ENCODE measurements at places on chromosomes 1 and 21.

GRCh38 chr1:156760092-156760795 is 7.1 kb upstream of the PRCC start:
- no peak for DNase-seq

- DNase-seq: no peak
Observed at GRCh38 chr1:55210990-55211801, 4.0 kb downstream of the USP24 start.

DNA sequence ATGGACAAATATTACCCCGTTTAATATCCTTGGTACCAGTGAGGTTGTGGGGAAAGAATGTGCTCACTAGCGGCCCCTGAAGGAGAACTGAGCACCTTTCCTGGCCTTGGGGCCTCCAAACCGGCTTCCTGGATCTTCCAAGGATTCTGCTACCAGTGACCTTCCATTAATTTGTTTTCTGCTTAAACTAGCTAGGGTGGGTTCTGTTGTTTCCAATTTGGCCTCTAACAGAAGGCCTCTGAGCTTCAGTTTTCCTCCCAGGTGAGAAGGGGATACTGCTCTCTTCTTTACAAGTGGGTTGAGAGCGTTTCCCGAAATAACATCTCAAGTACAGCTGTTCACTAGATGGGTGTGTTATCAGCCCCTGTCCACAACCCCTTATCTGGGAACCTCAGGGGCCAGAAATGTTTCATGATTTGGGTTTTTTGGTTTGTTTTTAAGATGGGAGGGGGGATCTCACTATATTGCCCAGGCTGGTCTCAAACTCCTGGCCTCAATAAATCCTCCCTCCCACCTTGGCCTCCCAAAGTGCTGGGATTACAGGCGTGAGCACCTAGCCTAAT is 16.9 kb upstream of the IFNGR2 start:
- DNase-seq: no peak

DNA sequence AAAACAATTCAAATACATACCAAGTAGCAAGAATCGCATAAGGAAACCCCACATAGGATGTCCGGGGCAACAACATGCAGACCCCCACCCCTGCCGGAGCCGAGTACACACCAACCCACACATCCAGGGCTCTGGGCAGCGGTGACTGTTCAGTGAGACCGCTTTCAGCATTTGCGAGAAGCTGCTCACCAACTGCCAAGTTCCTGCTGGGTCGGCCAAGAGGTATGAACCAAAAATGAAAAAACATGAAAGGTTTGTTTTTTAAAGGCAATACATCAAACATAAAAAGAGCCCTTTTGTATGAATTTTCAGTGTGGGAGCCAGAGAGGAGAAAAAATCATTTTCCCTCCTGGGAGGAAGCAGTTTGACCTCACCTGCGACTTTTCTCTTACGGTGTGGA is 92.3 kb downstream of the SIM2 start:
- no peak for DNase-seq

DNA sequence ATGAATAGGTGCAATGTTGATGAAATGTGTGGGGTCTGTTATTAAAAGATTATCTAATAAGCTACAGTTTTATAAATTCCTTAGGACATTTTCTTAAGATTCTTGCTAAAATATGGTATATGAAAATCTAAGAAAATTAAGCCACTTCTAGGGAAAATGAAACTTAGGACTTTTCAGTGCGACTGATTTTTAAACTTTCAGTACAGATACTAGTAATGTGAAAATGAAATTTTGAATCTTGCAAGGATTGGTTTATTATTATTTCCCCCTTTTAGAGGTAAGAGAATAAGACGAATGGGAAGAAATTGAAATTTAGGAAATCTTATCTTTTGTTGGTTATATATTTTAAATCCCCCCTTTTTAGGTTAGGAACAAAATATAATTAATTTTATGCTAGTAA is 16.4 kb downstream of the CAPZA1 start:
- DNase-seq: no peak

- DNase-seq: no peak
Observed at GRCh38 chr1:29310616-29311180, 74.4 kb downstream of the PTPRU start.

- no peak for DNase-seq
Observed at GRCh38 chr21:14072761-14073535, 137.8 kb downstream of the LIPI start.

DNA sequence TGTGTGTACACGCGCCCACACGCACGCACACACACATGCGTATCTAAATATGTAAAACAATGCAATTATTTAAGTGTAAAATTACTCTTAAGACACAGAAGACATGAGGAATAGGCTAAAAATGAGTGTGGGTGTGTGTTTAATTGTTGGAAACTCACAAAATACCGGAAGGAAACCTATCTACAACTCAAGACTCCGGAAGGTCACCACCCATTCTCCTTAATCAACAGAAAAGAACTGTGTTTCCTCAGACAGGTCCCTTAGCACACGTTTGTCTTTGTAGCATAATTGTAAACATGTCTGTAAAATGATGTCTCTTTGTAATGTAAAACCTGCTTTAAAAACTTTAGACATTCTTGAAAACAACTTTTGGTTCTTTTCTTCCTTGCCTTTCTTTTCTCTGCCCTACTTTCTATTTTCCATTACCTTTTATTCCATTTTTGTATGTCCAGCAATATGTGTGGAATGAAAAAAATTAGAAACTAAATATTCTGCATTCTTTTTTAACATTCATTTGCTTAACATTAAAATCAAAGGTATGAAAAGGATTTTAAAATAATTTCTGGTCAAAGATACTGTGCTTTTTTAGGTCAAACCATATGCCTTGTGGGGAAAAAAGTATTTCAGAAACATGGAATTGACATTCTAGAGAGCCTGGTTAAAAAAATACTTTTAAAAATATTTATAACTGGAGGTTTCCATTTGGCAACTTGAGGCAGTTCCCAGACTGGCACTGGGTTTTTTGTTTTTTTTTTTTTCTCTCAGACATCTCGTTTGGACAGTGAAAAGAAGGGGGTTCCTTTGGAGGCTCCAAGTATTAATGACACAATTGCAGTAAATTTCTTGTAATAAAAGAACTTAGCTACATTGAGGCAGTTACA is 46.2 kb downstream of the ATP5PF start:
- no peak for DNase-seq

DNA sequence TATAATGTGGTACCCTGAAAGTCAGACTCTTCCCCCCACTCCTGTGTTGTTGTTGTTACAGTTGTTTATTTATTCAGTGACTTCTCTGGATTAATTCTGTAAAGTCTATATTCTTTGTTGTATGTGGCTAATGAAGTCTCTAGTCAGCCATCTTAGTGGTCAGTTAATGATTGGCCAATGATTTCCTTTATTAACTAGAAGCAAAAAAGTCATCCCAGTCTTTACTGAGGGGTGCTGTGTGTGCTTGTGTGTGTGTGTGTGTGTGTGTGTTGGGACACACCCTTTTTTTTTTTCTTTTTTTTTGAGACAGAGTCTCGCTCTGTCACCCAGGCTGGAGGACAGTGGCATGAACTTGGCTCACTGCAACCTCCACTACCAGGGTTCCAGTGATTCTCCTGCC is 37.3 kb upstream of the HYI start:
- no peak for DNase-seq

DNA sequence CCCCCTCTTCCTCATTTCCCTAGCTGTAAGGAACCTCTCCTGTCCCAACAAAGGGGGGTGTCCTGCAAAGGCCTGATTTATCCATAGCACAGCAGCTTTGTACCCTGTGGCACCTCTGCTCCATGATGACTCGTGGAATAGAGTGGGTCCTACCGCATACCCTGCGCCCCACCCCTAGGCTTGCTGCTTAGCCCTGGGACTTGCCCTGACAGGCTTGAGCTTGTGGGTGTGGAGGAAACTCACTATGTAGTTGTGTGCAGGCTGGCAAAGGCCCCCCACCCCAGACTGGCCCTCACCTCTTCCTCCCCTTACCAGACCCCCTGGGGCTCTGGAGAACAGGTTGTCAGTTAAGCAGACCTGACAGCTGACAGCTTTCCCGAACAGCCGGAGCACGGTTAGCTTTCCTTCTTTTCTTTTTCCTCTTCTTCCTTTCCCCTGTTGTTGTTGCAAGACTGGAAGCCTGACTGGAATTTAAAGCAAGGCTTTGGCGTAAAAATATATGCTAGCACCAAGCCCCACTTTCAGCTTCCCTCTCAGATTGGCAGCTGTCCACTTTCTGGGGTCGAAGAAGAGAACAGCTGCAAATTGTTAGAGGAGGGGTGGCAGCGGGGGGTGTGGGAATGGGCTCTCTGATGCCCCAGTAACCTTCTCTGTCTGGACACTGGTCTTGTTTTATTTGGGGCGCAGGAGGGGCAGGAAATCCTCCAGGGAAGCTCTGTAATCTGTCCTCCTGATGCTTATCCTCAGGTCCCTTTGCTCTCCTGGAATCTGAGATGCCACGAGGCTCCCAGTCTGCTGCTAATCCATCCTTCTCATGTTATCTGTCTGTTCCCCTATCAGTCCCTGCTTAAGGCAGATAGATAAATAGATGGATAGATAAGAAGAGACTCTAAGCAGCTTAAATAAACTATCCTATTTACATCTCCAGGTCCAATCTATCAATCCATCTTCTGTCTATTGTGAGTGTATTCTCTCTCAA is 134.6 kb downstream of the BRINP2 start:
- DNase-seq: no peak

DNA sequence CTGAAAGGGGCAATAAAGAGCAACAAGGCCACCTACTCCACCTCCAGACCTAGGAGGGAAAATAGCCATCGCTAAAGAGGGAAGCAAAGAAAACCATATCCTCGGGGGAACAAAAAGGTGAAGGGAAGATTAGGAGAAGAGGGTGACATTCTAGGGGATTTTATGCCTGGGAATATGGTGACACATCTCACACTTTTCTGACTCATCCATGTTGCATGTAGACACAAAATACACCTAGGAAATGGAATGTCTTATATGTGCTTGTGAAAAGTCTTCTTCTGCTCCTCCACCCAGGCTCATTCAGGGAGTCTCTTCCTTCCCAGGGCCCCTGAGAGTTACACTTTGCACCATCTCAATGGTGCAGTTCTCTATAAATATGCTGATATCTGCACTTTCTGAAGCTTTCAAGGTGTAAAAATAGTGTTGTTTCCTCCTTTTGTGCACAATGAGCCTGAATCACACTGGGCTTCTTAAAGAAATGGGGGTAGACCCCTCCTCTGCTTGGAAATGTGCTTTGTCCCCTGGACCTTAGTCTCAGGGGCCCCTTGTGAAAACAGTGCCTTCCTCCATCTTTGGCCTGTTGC is 195.9 kb downstream of the CYYR1 start:
- DNase-seq: no peak

DNA sequence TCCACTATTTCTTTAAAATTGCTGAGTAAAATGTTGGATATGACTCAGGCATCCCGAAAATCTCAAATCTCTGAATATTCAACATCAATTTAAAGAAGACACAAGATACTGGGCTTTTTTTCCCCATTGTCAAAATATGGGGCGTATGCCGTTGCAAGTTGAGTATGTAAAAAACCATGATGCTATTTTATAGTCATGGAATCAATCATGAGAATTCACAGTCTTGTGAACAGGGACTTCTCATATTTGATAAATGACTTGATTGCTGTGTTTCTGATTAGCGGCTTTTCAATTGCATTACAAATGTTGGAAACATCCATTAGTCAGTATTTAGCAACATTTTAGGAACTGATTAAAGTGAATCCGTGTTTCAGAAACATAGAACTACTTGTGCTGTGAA is 45.3 kb downstream of the SETD4 start:
- DNase-seq: no peak

DNA sequence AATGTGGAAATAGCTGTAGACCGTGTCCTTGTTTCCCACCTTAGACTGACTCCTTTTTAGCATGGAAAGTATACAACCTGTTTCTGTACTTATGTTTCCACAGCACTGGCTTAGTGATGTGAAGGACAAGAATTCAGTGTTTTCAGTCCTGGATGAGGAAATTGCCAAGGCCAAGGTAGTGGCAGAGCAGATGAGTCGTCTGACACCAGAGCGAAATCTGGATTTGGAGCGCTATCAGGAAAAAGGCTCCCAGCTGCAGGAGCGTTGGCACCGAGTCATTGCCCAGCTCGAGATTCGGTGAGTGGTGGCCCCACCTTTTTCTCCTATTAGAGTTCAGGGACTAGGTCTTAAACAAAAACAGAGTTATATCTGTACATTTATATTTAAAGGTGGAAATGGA is 112.6 kb downstream of the MACF1 start:
- no peak for DNase-seq

GRCh38 chr1:154258784-154259183 is 13.6 kb upstream of the HAX1 start:
- no peak for DNase-seq

- no peak for DNase-seq
Observed at GRCh38 chr1:98660940-98661543, 479 bp upstream of the SNX7 start.

All from stimulated activated CD8-positive, alpha-beta memory T cell treated with anti-CD3 and anti-CD28 coated beads, Interleukin-2, amount 100 ng/mL, for 1 hour (primary cell).